Breast epithelium (tissue), 4 donors: ENCODE measurements at places on chromosomes 11 and 22.

DNA sequence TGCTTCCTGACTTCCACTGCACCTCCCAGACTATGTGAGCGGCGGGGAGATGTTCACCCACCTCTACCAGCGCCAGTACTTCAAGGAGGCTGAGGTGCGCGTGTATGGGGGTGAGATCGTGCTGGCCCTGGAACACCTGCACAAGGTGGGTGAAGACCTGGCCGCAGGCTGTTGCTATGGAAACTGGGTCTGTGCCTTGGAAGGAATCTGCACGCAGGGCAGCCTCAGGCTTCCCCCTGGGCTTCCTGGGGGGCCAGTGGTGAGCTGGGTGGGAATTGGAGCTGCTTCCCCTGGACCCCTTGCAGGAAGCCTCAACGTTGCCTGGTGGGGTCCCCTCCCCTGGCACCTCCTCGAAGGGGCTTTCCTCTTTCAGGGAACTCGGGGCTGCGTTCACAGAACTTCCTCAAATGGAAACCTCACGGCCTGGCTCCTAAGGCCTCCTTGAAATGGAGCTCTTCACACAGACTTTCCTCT lies 1.5 kb downstream of the RPS6KA4 start:
- DNase-seq, result no peak

DNA sequence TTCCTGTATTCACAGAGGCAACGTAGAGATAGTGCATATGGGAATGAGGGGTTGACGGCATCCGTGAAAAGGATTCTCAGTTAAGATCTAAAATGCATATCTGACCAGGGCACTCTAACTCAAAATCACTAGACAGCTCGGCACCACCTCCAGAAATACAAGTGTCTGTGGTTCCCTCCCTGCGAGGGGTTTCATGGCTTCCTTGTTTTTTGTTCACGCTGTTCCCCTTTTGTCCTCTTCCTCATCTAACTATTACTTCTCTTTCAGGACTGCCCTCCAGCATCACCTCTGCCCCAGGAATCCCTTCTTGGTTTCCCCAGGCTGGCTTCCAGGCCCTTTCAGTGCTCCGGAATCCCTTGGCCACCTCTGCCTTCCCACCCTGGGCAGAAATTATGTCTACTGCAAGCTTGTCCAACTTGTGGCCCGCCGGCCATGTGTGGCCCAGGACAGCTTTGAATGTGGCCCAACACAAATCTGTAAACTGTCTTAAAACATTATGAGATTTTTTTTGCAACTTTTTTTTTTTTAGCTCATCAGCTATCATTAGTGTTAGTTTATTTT lies 159.9 kb downstream of the FBXO7 start:
- DNase-seq, result no peak

DNA sequence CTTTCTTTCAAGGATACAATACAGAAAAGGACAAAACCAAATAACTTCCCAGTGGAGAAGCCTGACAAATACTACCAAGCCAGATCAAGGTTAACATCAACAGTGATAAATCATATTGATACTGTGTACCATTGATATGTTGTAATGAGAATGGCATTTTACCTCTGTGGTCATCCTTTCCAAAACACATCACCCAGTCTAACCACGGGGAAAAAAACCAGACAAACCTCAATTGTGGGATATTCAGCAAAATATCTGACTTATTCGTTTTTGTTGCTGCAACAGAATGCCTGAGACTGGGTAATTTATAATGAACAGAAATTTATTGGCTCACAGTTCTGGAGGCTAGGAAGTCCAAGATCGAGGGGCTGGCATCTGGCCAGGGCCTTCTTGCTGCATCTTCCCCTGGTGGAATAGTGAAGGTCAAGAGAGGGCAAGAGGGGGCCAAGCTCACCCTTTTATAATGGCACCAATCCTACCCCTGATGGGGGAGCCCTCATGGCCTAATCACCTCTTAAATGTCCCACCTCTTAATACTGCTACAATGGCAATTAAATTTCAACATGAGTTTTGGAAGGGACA lies 66.1 kb downstream of the FAM76B start:
- DNase-seq, result no peak

- no peak for DNase-seq
Observed at GRCh38 chr11:3143136-3143880, 21.8 kb downstream of the OSBPL5 start.

- DNase-seq, result no peak
Observed at GRCh38 chr11:119810478-119811232, 81.7 kb upstream of the NECTIN1 start.

DNA sequence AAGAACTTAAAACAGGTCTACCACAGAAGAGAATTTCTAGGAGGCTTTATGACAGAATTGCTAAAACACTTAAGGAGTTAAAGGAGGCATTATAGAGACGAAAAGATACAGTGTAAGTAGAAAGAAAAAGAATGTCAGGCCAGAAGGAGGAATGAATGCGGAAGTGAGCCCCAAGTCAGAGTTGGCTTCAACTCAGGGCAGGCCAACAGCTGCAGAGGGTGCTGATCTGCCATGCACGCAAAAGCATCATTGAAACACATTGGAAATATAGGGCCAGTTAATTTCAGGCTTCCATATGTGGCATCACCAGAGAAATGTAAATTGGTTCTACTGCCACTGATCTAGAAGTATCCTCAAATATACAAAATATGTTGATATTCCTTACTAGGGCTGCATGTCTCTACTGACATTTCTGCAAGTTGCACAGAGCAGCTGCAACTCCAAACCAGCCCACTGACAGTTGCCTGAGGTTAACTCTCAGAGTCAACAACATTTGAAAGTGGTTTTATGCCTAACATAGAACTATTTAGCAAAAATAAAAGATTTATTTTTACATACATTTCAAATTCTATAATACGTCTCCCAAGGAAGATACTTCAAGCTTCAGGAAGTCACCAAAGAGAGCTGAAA lies 324.1 kb downstream of the C11orf87 start:
- DNase-seq, result no peak

- no peak for DNase-seq
Observed at GRCh38 chr22:17948101-17948500, 76.3 kb downstream of the MICAL3 start.

DNA sequence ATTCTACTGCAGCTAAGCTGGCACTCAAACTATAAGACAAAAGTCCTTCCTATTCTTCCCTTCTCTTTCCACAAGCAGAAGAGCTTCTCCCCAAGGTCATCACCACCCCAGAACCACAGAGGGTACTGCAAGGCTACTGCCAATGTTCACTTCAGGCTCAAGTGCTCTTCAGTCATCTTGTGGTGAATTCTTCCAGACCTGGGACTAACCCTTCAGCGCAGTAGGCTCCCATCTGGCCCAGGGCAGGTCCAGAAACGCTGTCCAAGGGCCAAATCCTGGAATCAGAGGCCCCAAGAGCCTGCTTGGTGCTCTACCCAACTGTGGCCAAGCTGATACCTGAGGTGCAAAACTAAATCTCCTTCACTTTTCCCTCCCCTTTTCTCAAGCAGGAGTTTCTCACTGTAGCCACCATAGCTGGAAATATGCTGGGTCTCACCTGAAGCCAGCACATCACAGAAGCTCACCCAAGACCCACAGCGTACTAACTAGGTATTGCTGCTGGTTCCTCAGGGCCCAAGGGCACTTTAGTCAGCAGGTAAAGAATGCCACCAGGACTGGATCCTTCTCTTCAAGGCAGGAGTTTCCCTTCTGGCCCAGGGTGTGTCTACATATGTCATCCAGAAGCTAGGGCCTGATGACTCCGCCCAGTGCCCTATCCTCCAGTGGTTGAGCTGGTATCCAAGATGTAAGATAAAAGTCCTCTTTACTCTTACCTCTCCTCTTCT lies 27.8 kb downstream of the FCHSD2 start:
- DNase-seq, result no peak

DNA sequence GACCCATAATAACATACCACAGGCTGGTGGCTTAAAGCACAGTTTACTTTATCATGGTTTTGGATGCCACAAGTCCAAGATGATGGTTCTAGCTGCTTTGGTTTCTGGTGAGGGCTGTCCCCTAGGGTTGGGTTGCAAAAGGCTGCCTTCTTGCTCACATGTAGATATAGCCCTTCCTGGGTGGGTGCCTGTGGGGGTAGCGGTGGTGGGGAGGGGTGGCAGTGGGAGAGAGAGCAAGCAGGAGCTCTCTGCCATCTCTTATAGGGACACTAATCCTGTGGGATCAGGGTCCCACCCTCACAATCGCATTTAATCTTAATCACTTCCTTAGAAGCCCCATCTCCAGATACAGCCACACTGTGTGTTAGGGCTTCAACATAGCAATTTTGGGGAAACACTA lies 245.0 kb downstream of the TBC1D22A start:
- no peak for DNase-seq

DNA sequence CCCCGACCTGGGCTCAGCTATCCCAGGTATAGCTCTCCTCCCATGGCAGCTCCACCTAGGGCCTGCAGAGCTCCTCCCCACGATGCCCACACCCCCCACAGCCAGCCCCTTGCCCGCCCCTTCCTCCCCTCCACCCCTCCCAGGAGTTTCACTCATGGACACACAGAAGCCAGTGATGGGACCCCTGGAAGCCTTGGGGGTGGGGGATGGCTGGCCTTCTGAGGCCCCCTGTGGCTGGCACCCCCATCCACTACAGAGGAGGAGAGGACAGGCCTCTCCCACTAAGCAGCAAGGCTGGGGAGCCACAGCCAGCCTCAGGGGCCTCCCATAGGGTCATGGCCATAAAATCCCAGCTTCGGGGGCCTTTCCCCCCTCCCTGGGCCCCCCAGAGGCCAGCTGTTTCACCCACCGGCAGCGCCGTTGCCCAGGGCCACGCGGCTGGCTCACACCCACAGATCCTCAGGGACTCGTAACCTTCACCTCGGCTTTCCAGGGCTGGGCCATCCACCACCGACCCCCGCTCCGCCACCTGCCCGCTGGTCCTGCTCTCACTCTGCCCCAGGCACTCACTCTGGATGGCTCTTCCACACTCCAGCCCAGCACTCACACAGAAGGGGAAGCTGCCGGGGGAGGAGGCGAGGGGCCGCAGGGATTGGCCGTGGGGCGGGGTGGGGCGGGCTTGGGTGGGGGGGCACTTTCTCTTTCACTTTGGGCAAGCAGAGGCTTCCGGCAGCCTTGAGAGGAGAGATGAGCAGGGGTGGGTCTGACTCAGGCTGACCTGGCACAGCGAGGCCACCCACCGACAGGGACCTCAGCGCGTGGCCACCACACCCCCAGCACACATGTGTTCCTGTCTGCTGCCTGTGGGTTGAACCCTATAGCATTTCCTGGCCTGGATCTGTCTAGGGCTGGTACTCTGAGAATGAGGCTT lies 2.2 kb downstream of the SLC25A22 start:
- peak; percentile 61 for DNase-seq

- DNase-seq, result no peak
Observed at GRCh38 chr11:15969281-15969680, 387.1 kb downstream of the SOX6 start.

- no peak for DNase-seq
Observed at GRCh38 chr11:122695076-122695615, 39.6 kb downstream of the UBASH3B start.

- no peak for DNase-seq
Observed at GRCh38 chr11:23903044-23903704, 593.7 kb upstream of the LUZP2 start.

GRCh38 chr11:58900479-58901420 lies 38.5 kb upstream of the GLYATL1 start:
- DNase-seq, result peak; percentile 71

GRCh38 chr11:68016904-68017817 lies 7.0 kb downstream of the ALDH3B1 start:
- DNase-seq, result no peak

- DNase-seq, result no peak
Observed at GRCh38 chr22:31106731-31107177, 614 bp downstream of the SELENOM start.
